Breast epithelium (tissue), 4 donors: ENCODE measurements at places on chromosomes 12 and 14. TPM values are rescaled to one million over a fixed set of nuclear protein-coding genes. Genes with fewer than 3 reads are reported as not detected.

GRCh38 chr14:57246933-57247657, 21.6 kb downstream of the EXOC5 start:
- DNase-seq, result no peak

- no peak for DNase-seq
Observed at GRCh38 chr12:50672158-50672557, 91.7 kb upstream of the ATF1 start.

Gene TPCN1
- total RNA-seq, result 46.9 TPM

DNA sequence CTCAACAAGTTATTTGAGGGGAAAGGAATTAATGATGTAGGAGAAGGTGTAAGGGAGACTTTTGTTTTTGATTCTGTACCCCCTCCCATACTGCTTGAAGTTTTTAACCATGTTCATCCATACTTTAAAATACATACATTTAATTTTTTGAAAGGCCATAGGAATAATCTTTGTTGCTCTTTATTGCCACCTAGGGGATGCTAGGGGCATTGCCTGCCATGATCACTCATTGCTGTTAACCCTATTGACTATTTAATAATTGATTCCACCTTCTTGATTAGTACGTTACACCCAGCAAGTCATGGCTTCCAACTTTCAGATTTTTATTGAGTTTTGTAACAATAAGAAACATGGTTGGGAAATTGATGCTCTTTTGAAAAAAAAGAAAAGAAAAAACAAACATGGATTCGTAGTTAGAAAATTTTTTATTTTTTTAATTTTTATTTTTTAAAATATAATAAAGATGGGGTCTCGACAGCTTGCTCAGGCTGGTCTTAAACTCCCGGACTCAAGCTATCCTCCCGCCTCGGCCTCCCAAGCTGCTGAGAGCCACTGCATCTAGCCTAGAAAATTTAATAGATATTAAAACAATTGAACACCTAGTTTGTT, 8.5 kb upstream of the PRKAB1 start:
- no peak for DNase-seq

Gene RFX4
- not detected for total RNA-seq

DNA sequence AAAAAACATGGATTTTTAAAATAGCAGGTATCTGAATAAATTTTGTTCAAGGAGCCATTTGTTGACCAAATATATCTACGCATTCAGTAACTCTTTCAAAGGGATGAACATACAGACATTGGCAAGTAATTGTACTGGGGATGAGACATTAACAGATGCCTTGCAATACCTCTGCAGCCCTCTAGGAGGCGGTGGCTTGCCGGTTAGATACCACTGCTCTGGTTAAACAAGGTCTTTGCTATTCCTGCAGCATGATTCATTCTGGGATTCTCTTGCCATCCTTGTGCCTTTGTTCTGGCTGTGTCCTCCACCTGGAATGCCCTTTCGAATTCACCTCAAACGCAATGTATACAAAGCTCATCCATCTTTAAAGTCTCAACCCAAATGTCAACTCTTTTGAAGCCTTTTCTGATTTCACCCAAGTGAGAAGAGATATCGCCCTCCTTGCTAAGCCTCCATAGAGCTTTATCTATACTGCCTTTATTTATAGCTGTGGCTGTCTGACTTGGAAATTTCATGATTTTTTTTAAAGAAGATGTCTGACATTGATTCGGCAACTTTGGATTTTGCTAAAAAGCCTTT, 131.0 kb upstream of the SRRM4 start:
- DNase-seq, result no peak
